Femur (tissue), 1 donor: ENCODE measurements at places on chromosomes 6 and 20.

- no peak for DNase-seq
These were observed 10.4 kb downstream of the DEFB129 start for GRCh38 chr20:237489-237888.

DNA sequence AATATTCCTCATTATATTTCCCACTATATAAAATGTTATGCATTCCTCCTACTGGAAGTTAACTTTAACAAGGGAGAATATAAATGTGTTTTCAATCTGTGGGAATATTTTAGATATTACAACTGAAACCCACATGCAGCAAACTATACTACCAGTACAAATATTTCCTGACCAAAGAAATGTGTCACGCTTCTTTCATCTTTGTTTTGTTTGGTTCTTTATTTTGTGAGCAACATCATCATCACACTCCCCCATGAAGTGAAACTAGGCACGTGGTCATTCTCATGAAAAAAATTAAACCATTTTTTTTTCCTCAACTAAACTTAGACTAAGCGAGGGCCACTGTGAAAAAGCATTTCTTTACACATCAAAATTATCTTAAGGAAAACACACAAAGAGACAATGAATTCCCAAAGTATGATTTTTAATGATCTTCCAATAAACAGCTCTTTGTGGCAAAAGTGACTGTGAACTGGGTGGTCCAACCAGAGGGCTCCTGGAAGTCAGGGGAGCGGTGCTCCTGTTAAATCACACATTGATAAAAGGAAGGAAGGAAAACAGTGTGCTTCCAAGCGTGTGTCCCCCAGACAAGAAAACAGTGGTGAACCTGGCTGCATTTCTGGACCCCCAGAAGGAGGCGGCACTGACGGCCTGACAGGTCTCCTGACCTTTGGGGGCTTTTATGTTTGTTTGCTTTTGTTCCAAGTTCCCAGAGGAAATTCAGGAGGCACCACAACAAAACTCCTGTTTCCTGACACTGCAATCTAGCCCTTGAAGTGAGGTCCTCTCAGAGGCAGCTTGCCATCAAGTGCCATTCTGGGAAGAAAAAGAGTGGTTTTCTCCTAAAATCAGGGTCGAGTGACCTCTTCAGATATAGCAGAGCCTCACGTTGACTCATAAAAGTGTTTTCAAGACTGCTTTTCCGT, 166.8 kb upstream of the FOXQ1 start:
- no peak for DNase-seq

- DNase-seq: no peak
These were observed 311.1 kb upstream of the RNF24 start for GRCh38 chr20:4326195-4327065.

DNA sequence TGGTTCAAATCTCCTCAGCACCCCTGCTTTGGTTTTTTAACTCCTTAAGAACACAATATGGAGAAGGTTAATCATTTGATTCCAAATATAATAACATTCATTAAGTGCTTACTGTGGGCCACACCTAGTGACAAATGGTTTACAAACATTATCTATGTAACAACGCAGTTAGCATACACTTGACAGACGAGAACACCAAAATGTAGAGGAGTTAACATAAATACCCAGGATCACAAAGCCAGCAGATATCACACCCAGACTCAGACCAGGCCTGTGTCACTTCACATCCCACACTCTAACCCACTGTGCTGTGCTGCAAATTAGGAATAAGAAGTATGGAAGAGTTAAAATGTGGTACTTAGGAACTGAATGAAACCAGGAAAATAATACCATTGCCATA, 82.9 kb downstream of the AGPAT4 start:
- no peak for DNase-seq

GRCh38 chr20:56257604-56258003, 9.1 kb downstream of the MC3R start:
- no peak for DNase-seq

- DNase-seq: no peak
These were observed 16.3 kb downstream of the ACSS2 start for GRCh38 chr20:34892671-34893070.

DNA sequence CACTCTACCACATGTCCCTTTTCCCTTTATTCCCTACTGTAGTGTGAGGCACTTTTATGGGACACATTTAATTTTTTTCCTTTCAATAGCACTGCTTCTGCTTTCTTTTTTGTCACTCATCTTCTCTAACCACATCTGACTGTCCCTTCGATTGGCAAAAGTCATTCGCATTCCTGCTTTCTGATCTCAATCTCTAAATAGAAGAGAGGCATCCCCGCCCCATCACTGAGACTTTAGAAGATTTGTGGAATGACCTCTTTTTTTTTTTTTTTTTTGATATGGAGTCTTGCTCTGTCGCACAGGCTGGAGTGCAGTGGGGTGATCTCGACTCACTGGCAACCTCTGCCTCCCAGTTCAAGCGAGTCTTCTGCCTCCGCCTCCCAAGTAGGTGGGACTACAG, 9.1 kb downstream of the ZNF292 start:
- DNase-seq: no peak

GRCh38 chr20:45595235-45595634, 16.2 kb upstream of the WFDC8 start:
- no peak for DNase-seq

DNA sequence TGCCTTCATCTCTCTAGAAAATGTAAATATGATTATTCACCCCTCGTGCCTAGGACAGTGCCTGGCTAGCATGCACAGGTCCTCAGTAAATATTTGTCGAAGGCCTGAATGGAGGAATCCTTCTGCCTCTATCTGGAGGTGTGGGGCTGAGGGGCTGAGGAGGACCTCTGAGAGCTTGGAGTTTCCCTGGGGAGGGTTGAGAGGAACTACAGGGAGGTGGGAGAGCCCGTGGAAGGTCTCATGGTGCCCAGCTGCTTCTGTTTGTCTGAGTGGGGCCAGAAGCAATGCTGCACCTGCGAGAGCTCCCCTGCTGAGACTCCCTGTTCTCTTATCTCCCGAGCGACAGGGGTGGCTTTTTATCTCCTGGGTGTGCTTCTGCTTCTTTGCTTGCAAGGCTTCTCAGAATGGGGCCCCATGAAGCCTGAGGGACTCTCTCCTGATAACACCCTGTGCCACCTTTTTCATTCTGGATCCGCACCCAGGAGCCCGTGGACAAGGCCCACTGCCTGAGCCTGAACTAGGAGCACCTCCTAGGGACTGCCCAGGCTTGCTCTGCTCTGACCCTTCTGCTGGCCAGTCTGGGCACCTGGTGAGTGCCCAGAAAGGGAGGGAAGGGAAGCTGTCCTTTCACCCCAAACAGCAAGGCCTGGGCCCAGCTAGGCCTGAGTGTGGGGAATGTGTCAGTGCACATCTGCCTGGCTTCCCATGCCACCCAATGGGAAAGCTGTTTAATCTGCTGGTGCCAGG, 2.4 kb downstream of the SLC29A1 start:
- no peak for DNase-seq

- DNase-seq: no peak
These were observed 96.7 kb downstream of the OGFRL1 start for GRCh38 chr6:71385111-71385822.

- DNase-seq: no peak
These were observed 12.7 kb upstream of the BAK1 start for GRCh38 chr6:33592595-33593413.
